ENCODE measurements at places on chromosomes 16 and 17. TPM values are rescaled to one million over a fixed set of nuclear protein-coding genes. Genes with fewer than 3 reads are reported as not detected.

The SLC5A11 gene
- not detected for total RNA-seq

The CAPN15 gene
- total RNA-seq = 23.7 TPM

The SCIMP gene
- not detected for total RNA-seq

The TBC1D3E gene
- not detected for total RNA-seq

The CRYBA1 gene
- not detected for total RNA-seq

The KIFC3 gene
- total RNA-seq = 27.9 TPM

The NSF gene
- total RNA-seq = 28.6 TPM

The NACA2 gene
- not detected for total RNA-seq

The TBX2 gene
- 10.5 TPM for total RNA-seq

The C16orf89 gene
- total RNA-seq = 5.3 TPM

The IL4R gene
- total RNA-seq = 16.4 TPM

The NME3 gene
- total RNA-seq = 29.6 TPM

The PRSS21 gene
- total RNA-seq = not detected

The FGF11 gene
- total RNA-seq = 5.4 TPM

The TMEM107 gene
- total RNA-seq = 5.4 TPM

The RGS11 gene
- 2.3 TPM for total RNA-seq

The STAT3 gene
- total RNA-seq = 158 TPM

The ASIC2 gene
- 0.10 TPM for total RNA-seq

The CDC6 gene
- total RNA-seq = 4.4 TPM

The UNC13D gene
- 82.3 TPM for total RNA-seq

The CDRT15 gene
- not detected for total RNA-seq

The CD300LD gene
- not detected for total RNA-seq

The KRTAP4-6 gene
- total RNA-seq = not detected

The DBNDD1 gene
- total RNA-seq = 2.3 TPM

The CLEC18C gene
- 0.41 TPM for total RNA-seq

The CLEC16A gene
- 22.1 TPM for total RNA-seq

The PRDM7 gene
- total RNA-seq = not detected

The KRTAP9-8 gene
- total RNA-seq = not detected

The NPIPA5 gene
- total RNA-seq = not detected

The RAPGEFL1 gene
- 48.0 TPM for total RNA-seq

The CLDN7 gene
- total RNA-seq = 22.2 TPM

The TCAP gene
- total RNA-seq = 608 TPM
